ENCODE measurements at places on chromosomes 16 and 17.
A peak's percentile ranks its signal among the peaks of the same experiment; 100 is the strongest.

- DNase-seq, result no peak
Observed at GRCh38 chr17:49916854-49917515, 52.0 kb upstream of the DLX4 start.

GRCh38 chr17:82519971-82520903 is 705 bp downstream of the FOXK2 start:
- DNase-seq, result peak; percentile 27

- no peak for DNase-seq
Observed at GRCh38 chr16:68668266-68668665, 23.2 kb downstream of the CDH3 start.

- DNase-seq, result no peak
Observed at GRCh38 chr17:71677439-71677838, 443.4 kb upstream of the SOX9 start.

DNA sequence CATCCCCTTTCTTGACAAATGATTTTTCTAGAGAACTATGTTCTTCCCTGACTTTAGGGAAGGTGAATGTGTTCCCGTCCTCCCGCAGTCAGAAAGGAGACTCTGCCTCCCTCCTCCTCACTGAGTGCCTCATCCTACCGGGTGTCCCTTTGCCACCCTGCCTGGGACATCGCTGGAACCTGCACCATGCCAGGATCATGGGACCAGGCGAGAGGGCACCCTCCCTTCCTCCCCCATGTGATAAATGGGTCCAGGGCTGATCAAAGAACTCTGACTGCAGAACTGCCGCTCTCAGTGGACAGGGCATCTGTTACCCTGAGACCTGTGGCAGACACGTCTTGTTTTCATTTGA is 7.4 kb downstream of the NAT9 start:
- no peak for DNase-seq

DNA sequence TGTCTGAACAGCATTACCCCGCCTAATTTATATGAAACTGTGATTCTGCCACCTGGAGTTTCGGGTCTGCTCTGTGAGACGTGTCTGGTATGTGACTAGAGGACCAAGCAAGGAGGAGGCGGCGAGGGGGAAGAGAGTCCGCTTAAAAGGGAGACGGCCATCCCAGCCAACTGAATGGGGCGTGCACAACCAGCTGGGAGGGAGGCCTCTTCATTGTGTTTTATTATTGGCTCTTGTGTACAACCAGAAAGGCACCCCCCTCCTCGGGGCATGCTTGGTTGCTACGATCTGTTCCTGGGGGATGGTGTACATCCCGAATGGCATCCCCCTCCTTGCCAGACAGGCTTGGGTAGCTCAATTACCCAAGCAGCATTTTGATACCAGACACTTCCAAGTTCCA is 384.5 kb upstream of the SALL1 start:
- no peak for DNase-seq

GRCh38 chr17:7992516-7992915 is 9.9 kb upstream of the GUCY2D start:
- DNase-seq, result no peak

DNA sequence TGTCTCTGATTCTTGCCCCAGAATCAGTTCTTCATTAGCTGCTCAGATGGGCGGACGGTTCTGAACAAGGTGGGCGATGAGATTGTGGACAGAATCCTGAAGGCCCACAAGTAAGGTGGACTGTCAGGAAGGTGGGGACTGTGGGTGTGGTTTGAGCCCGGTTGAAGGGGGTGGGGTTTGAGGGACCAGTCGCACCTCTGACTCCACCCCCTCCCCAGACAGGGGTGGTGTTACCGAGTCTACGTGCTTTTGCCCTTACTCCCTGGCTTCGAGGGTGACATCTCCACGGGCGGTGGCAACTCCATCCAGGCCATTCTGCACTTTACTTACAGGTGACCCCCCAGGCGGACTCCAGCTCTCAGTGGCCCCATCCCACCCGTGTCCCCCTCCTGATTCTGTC is 11.3 kb downstream of the PLD2 start:
- DNase-seq, result peak; percentile 19

DNA sequence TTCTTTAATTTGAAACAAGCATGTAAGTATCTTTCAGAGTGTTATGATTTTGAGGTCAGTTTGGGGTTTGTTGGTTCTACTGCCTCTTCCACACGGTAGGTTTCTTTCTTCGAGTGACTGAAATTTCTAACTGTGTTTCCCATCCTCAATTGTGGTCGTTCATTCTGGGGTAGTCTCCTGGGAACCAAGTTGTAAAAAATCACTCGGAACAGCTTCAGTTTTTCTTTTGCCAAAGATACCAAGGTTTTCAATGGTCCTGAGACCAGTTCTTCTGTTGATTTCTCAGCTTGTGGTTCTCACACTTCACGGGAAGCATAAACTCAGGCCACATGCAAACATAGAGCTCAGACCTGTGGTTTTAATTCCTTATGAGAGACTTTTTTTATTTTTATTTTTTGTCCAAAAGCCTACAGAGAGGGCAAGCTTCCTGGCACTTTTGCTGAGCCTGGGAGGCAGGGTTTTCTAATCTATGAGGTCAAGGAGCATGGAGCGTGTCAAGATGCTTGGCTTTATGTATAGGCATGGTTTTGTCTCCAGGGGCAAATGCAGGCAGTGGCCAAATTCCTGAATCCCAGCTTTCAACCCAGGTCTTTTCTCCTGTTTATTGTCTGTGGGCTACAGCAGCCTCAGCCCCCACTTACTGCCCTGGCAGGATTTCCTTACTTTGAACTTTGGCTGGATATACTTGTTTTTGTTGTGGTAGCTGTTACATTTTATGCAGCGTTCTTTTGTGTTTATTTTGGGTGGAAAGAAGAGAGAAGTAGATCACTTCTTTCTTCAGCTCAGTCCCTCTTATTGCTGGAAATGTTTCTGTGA is 32.9 kb downstream of the HS3ST3A1 start:
- DNase-seq, result peak; percentile 62

- DNase-seq, result no peak
Observed at GRCh38 chr16:70290949-70291519, 1.7 kb upstream of the AARS1 start.

DNA sequence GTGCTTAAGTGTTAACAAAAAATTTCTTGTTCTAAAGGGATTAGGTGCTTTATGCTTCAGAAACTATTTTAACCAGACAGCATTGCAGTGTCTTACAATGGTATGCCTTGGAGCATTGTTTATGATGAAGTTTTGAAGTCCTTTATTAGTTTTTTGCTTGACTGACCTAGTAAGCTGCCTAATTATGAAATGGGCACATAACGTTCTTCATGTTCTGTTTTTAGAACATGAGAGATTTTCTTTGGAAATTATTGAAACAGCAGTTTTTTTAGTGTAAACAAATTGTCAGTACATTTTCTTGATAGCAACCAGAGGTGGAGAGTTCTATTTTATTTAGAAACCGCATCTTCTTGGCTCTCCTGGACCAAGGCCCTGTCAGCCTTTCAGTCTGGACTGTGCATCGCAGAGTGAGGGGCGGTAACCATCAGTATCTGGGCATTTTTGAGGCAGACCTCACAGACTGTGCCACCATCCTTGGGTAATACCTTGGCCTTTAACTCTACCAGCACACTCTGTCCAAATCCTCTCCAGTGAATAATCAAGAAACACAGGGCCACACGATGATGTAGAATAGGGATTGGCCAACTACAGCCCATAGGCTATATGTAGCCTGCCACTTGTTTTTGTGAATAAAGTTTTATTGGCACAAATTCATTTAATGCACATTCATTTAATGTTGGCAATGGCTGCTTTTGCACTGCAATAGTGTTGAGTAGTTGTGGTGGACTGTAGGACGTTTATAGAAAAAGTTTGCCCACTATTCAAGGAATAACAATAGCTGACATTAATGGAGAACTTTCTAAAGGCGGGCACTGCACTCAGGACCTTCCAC is 81.1 kb downstream of the VPS35L start:
- DNase-seq, result no peak

- no peak for DNase-seq
Observed at GRCh38 chr16:57570301-57571070, 28.0 kb downstream of the ADGRG5 start.

DNA sequence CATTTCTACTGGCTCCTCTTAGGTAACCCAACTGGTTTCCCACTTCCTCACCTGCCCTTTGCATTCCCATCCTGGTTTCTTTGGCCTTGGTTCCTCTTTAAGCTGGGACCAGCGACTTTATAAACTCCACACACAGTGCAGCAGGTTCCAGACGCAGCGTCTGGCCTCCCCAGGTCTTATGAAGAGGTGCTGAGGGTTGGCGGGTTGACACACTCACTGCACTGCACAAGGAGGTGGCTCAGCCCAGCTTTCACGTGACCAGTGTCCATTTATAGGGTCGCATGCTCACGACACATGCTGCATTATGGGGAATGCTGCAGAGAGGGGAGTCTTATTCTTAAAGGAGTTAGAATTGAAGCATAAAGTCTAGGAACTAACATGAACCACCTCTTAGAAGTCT is 70.8 kb downstream of the ZFHX3 start:
- no peak for DNase-seq

DNA sequence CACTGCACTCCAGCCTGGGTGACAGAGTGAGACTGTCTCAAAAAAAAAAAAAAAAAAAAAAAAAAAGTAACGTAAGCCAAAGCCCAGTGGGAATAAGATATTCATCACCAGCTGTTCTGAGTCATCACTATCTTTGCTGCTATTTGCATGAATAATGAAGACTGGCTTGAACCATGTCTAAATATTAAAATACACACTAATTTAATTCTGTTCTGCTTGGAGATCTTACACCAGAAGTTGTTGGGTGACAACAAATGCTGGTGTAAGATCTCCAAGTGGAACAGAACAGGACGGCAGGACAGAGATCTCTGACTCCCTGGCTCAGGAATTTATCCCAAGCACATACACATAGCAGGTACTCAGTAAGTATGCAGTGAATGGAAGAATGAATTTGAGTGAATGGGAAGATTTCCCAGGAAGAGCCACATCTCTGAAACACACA is 19.6 kb downstream of the DNAH17 start:
- no peak for DNase-seq
